ENCODE measurements at places on chromosomes 4 and X.

GRCh38 chrX:82208975-82209374 lies 1007.1 kb downstream of the SH3BGRL start:
- no peak for DNase-seq

- no peak for DNase-seq
Measured at GRCh38 chr4:80425124-80426100, 89.9 kb downstream of the CFAP299 start.

GRCh38 chr4:77432717-77433417 lies 172.8 kb upstream of the CXCL13 start:
- DNase-seq = no peak

DNA sequence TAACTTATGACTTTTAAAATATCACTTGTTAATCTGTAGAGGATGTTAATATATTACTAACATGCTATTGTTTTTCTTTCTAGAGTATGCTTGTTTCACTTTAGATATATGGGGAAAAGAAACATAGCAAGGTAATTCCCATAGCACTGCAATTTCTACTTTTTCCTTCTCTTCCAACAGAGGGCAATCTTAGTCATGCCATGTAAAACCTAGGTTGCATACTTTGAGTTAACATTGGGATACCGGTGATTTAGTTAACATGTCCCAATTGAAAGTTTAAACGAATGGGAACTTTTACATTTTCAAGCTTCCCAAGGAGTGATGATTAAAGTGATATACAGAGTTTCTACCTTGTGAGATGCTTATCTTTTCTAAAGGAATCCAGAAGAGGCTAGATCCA lies 89.4 kb upstream of the IL13RA1 start:
- DNase-seq = no peak

DNA sequence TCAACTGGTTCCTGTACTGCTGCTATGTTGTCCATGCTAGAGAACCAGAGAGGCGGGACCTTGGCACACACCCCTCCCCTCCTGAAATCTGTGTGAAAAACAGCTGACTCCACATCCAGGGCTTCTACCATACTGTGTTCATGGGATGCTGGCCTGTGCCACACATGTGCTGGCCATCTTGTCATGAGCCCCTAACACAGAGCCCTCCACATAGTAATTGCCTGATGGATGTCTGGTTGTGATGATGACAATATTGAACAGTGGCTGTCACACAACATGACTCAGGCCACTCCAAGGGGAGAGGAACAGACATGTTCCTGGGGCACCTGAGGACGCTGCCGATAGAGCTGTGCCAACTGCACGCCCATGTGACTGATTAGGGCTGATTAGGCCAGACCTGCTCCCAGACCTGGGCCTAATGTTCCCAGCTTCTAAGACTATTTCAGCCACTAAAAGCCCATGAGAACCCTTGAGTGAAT lies 13.1 kb downstream of the SLC25A5 start:
- DNase-seq = no peak

DNA sequence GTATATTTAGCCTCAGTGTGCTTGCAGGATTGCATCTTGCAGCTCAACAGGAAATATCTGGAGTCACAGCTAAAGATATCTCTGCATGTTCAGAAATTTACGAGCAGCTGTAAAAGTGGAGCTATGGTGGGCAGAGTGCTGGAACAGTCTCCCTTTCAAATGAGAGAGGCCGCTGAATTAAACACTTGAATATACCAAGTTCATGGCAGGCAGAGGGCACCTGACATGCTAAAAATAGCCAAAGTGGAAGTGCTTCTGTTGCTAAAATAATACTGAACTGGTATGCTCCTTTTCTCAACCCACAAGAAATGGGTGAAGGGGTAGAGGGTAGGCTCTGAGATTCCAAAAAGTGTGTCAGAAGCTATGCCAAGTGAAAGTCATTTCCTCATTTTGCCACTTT lies 98.1 kb downstream of the MGST2 start:
- DNase-seq = no peak

- DNase-seq = no peak
Measured at GRCh38 chr4:158875455-158875854, 106.6 kb downstream of the FNIP2 start.

DNA sequence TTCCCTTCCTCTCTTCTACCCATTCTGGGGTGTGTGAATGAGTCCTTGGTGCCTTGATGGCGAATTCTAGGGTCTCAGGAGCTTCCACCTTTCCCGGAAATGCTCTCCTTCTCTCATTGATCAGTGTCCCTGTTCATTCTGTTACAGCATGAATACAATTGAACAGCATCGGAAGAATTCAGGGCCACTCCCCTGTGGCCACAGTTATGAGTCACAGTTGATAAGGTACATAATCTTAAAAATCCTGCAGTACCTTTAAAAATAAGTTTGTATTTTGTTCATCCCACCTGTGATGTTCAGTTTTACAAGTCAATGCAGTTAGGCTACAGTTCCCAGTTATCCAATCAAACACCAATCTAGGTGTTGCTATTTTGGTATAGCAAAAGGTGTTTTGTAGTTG lies 47.3 kb upstream of the FAM9A start:
- DNase-seq = no peak

DNA sequence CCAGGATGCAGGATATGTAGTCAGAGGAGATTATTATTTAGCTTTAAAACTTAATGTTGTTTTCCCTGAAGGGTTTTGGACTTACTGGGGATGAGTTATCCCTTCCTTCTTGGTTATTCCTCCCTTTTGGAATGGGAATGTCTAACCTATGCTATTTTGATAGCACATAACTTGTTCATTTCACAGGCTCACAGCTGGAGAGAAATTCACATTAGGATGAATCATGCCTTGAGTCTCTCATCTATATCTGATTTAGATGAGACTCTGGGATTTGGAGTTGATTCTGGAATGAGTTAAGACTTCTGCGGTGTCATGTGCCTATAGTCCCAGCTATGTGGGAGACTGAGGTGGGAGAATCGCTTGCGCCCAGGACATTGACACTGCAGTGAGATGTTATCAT lies 81.1 kb downstream of the ATP11C start:
- no peak for DNase-seq

DNA sequence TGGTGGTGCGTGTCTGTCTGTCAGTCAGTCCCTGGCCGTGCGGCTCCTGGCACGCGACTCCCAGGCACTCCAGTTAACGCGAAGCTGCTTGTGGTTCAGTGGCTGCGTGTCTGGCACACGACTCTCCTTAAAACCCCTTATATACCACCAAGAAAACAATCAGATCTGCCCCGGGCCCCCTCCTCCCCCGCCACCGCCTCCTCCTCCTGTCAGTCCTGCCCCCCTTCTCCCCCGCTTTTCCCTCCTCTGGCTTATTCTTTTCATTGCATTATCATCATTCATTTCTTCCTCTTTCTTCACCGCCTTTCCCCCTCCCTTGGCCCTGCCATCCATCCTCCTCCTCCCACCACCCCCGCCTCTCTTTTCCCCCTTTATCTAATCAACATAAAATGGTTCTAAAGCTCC lies at the start of gene NEUROG2:
NEUROG2 (minus strand) TSS at position 115 of the 405 bp plus-strand sequence. CDS start 705 bp downstream, outside the sequence.
- DNase-seq = no peak

DNA sequence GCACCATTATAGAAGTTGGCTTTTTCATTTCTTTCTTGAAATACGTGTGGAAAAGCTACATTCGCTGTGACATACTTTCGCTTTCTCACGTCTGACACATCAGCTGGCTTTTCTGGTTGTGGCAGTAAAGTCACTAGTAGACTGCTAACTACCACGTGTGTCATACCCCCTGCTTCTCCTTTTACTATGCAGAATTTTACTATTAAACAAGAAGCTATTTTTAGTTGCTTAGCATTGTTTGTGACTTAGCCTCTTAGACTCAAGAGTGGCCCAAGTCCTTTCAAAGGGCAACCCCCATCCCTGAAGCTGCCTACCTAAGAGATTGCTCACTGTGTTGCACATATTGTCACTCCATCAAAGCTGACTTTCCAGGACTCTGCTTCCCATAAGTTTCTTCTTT lies 2.1 kb upstream of the IL2 start:
- no peak for DNase-seq

DNA sequence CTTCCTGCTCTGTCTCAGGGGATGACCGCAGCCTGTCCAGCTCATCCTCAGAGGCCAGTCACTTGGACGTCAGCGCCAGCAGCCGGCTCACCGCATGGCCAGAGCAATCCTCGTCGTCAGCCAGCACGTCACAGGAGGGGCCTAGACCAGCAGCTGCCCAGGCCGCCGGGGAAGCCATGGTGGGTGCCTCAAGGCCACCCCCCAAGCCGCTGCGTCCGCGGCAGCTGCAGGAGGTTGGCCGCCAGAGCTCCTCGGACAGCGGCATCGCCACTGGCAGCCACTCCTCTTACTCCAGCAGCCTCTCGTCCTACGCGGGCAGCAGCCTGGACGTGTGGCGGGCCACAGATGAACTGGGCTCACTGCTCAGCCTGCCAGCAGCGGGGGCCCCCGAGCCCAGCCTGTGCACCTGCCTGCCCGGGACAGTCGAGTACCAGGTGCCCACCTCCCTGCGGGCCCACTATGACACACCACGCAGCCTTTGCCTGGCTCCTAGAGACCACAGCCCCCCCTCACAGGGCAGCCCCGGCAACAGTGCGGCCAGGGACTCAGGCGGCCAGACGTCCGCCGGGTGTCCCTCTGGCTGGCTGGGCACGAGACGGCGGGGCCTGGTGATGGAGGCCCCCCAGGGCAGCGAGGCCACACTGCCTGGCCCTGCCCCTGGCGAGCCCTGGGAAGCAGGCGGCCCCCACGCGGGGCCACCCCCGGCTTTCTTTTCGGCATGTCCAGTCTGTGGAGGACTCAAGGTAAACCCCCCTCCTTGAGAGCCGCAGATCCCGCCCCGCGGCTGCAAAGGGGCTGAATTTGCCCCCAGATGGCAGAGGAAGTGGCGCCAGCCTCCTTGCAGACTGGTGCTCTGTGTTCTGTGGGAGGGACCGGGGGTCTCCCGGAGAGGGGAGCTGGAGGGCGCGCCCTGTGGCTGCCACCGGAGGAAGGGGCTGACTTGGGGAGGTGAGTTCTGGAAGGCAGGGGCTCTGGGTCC lies 29.9 kb downstream of the DOK7 start:
- DNase-seq = no peak

- DNase-seq = no peak
Measured at GRCh38 chrX:24355095-24355494, 5.3 kb upstream of the SUPT20HL1 start.

GRCh38 chr4:128955751-128956150 lies 137.6 kb downstream of the SCLT1 start:
- DNase-seq = no peak

GRCh38 chr4:159185591-159186023 lies 82.7 kb downstream of the RAPGEF2 start:
- no peak for DNase-seq

GRCh38 chr4:88743696-88744095 lies 46.1 kb upstream of the NAP1L5 start:
- no peak for DNase-seq

GRCh38 chrX:142043196-142043595 lies 139.5 kb downstream of the MAGEC1 start:
- no peak for DNase-seq

- no peak for DNase-seq
Measured at GRCh38 chrX:110276778-110277177, 41.1 kb downstream of the AMMECR1 start.

- no peak for DNase-seq
Measured at GRCh38 chrX:87003031-87003430, 514.6 kb upstream of the KLHL4 start.

GRCh38 chr4:8911316-8912088 lies 39.9 kb upstream of the HMX1 start:
- DNase-seq = no peak

DNA sequence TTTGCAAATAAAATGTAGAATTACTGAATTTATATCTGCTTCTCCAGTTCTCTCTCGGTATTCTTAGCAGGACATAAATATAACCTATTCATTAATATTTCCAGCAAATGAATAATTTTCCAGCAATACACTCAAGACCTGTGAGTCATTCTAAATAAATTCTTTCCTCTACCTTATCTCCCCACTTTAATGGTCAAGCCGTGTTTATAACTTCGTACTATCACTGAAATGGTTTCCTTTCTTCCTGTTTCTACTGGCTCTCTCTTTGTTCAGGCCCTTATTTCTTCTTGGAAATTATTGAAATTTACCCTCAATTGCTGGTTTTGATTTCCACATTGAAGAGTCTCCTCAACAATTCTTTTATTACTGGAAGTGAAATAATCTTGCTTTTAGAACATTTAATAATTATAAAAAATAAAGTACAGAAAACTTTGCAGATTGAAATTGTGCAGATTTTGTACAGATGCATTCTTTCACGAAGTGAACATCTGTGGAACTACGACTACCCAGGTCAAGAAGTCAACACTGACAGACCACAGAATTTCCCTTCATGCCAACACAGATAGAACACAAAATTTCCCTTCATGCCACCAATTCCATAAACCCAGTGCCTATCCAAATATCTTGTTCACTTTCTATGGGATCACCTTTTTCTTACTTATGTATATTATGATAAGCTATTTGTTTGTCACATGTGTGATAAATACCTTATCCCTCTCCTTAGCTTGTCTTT lies 205.7 kb downstream of the FAT4 start:
- no peak for DNase-seq

- DNase-seq = no peak
Measured at GRCh38 chr4:136636155-136636554, 896.1 kb downstream of the PCDH18 start.

DNA sequence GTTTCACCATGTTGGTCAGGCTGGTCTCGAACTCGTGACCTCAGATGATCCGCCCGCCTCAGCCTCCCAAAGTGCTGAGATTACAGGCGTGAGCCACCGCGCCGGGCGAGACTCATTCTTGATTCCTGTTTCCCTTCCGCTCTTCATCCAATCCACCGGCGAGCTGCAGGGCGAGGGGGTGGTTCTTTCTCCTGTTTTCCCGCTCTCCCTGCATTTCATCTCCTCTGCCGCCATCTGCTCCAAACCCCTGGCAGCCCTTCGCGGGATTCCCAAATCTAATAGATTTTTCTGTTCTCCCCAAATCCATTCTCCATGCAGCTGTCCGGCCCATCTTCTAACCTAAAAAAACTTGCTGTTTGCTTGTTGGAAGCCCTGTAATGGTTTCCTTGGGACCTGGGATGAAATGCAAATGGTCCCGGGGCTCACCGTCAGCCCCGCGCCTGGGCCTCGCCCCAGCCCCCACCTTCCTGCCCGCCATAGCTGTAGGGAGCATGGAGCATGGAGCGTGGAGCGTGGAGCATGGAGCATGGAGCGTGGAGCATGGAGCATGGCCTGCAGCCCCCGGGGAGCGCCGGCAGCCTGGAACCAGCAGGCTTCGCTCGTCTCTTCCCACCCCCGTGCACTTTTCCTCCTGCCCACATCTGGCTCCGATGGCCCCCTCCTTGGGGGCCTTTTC lies 1.1 kb downstream of the ZFP42 start:
- no peak for DNase-seq

Data from activated CD4-positive, alpha-beta T cell treated with anti-CD3 and anti-CD28 coated beads for 1 hour (primary cell).